Bronchial smooth muscle cell (primary cell): ENCODE measurements at places on chromosomes 16 and 17. TPM values are rescaled to one million over a fixed set of nuclear protein-coding genes. Genes with fewer than 3 reads are reported as not detected.

GDPD1 gene
- total RNA-seq, result 0.43 and 1.1 TPM in 2 replicates

IRX5 gene
- total RNA-seq, result 0.09 TPM in 1 of 2 replicates, not detected in the other

ABCC6 gene
- 2.1 and 3.8 TPM in 2 replicates for total RNA-seq

GGT6 gene
- under 0.01 TPM in 1 of 2 replicates, not detected in the other for total RNA-seq

NECAB2 gene
- under 0.01 TPM in 1 of 2 replicates, not detected in the other for total RNA-seq

TAX1BP3 gene
- 99.3 and 140 TPM in 2 replicates for total RNA-seq

GCGR gene
- not detected in 2 replicates for total RNA-seq
